ENCODE measurements at places on chromosomes 7 and 10.

GRCh38 chr7:36085096-36085495 is 68.0 kb upstream of the EEPD1 start:
- no peak for DNase-seq

- no peak for DNase-seq
Observed at GRCh38 chr7:77391230-77391629, 24.9 kb downstream of the GSAP start.

DNA sequence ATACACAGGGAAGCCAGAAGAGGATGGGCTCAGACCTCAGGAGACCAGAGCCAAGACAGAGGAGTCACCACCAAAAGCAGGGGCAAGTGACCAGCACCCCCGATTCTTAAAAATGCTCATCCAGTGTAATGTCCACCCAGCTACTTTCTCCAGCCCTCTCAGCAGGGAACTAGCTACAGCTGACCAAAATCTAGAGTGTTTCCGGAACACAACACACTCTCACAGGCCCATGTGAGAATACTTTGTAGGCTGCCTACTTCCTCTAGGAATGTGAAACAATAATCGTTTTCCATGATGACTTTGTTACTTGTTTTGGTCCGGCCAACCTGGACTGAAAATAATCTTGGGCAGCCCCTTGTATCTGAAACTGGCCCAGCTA is 14.5 kb downstream of the PSAP start:
- no peak for DNase-seq

- DNase-seq = peak; percentile 63
Observed at GRCh38 chr10:96229568-96230030, 41.8 kb downstream of the BLNK start.

DNA sequence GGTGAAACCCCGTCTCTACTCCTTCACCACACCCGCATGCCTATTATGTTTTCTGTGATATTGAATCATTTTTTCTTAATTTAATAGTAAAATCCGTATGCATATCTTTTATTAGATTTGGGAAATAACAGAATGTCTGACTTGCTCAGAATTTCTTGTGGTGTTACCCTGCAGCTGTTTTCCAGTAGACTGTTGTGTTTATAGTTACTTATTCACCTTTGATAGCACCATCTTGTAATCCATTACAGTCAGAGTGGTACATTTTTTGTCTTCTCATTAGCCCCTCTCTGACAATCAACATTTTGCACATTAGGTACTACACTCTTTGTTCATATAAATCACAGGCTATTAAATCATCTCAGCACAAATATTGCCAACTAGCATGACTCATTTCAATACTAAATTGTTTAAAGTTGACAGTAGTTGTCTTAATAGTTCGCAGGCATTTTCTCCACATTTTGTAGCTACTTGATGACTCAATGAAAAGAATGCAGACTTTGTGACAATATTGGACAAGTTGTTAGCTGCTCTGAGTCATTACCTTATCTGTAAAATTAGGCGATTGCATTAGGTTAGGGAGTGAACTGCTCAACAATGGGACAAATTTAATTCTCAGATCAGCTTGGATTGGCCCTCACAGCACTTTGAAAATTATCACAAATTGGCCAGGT is 17.8 kb upstream of the SLC16A12 start:
- DNase-seq = no peak
